ENCODE measurements at places on chromosomes 3 and 15. TPM values are rescaled to one million over a fixed set of nuclear protein-coding genes. Genes with fewer than 3 reads are reported as not detected.

GRCh38 chr3:191809326-191809949, 348.5 kb downstream of the PYDC2 start:
- DNase-seq, result peak; percentile 82

GRCh38 chr3:101117980-101118379, 124.8 kb upstream of the ABI3BP start:
- no peak for DNase-seq

DNA sequence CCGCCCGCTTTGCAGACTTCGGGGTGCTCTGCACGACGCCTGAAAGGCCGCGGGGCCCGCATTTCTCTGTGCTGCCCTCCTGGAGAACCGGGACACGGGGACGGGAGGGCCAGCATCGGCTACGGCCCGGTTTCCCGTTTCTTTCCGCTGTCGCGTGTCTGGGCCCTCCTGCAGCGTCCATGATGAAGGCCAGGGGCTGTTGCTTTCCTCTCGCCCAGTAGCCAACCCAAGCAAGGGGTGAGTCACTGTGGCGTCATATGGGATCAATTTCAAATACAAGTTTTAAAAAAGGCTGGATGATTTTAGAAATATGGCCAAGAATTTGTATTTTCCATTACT, 435 bp downstream of the SLC35G2 start:
- no peak for DNase-seq

- no peak for DNase-seq
These were observed 246.5 kb downstream of the STAG1 start for GRCh38 chr3:136505676-136506075.

DNA sequence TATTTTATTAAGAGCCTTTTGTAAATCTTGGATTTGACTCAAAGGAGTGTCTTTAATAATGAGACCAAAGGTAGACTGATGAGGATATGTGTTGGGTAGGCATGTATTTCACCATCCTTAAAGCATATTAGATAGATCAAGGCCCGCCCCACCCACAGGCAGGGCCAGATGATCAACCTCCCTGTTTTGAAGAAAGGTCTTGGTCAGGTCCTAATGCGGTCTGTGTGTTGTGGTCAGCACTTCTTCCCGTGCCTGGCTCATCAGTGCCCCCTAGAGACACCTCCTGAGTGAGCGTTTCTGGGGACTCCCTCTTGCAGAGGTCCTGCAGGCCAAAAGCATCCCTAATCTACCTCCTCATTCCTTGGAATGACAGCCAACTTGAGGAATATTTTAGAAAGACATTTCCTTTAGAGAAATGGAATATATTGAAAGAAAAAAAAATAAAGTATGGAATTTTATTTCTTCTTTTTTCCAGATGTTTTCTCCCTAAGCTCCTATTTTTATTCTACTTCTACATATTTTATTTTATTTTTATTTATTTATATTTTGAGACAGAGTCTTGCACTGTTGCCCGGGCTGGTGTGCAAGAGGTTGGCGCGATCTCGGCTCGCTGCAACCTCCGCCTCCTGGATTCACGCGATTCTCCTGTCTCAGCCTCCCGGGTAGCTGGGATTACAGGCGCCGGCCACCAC, 6.0 kb downstream of the TM4SF4 start:
- peak; percentile 81 for DNase-seq

DNA sequence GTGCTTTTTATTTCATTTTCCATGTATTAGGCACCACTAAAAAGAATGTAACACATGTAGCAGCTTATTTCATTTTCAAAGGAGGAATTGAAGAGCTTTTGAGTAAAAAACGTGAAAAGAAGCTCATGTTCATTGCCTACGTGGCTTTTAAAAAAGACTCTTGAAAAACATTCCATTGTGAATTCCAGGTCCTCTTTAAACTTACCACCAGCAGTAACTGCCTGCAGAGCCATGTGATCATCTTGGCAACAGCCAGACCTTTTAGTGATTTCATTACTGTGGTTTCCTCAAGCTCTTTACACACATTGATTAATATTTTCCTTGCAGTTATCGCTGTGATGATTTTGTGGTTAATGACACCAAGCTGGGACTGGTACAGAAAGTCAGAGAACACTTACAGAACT, 43.8 kb upstream of the FBXL22 start:
- no peak for DNase-seq

- no peak for DNase-seq
These were observed 554.2 kb upstream of the KCNMB2 start for GRCh38 chr3:177982034-177982433.

GRCh38 chr3:141255137-141255845, 23.7 kb downstream of the PXYLP1 start:
- no peak for DNase-seq

GRCh38 chr3:197019535-197019934, 10.1 kb downstream of the MELTF start:
- peak; percentile 17 for DNase-seq

- no peak for DNase-seq
These were observed 12.8 kb upstream of the FAM98B start for GRCh38 chr15:38441130-38441519.

Gene EPHA3
- 1.5 TPM for total RNA-seq

Gene ATP13A5
- total RNA-seq, result not detected

Gene PLA2G4E
- total RNA-seq, result not detected

Gene SNX22
- total RNA-seq, result 1.5 TPM

Gene CLDN16
- total RNA-seq, result 0.97 TPM

Gene HRG
- total RNA-seq, result 931 TPM
